ENCODE measurements at places on chromosomes 7 and 10.
A peak's percentile ranks its signal among the peaks of the same experiment; 100 is the strongest.

DNA sequence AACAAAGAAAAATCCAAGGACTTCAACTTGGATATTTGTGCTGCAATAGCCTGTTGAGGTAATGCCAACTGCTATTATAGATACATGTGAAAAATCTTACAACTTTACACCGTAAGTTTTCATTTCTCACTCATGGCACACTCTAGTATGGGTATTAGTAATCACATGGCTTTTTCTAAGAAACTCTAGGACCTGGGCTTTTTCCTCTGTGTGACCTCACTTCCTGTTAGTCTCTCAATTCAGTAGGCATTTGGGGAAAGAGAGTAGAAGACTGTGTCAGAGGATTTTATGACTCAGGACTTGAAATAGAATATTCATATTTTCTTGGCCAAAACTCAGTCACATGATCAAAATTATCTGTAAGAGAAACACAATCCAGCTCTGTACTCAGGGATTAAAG is 1049.9 kb downstream of the REEP3 start:
- DNase-seq = no peak

DNA sequence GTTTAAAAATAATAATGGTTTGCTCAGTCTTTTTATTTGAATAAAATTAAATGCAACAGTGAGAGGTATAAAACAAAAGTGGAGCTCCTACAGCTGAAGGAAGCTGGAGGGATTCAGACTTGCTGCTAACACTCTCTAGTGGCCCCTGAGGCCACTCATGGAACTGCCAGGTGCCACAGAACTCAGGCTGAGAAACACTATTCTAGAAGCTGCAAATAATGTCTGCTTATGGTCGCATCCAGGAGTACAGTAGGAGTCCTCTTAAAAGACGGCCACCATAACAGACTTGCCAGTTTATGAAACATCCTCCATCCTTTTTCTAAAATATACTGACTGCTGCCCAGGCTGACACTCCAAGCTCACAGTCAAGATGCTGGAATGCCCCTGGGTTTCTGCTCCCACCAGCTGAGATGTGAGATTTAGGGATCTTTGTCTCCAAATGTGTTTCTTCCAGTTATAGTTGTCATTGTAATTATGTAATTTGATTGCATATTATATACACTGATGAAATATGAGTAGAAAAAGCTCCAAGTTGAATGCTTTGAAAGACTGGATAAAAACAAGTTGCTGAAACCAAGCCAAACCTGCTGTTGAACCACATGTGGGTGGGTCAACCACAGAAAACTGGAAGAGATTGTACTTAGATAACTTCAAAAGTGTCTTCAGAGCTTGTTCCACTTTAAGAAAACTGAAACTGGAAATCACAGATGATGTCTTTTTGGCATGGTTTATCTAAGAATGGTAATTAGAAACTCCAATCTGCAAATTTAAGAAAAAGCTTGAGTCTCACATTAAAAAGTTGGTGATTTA is 213.7 kb upstream of the AOAH start:
- DNase-seq = no peak

DNA sequence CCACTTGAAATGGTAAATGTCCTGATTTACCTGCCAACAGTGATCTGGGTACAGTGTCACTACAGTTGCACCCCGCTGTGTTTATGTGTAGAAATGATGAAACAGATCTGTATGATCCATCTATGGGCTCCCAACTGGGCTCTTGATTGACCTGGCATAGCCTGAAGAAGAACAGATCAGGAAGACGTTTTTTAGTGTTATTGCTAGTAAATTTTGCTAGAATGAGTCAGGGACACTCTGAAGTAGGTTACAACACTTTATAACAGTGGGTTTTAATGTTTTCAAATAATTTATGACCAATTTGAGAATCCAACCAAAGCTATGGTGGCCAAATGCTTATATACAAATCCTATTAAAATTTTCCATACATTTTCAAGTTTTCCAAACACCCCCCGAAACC is 110.3 kb downstream of the DKK1 start:
- DNase-seq = no peak

- DNase-seq = no peak
Measured at GRCh38 chr7:35596061-35596460, 98.9 kb downstream of the HERPUD2 start.

GRCh38 chr7:133869556-133869955 is 257.6 kb upstream of the LRGUK start:
- DNase-seq = no peak

GRCh38 chr7:44431091-44431608 is 59.3 kb downstream of the NUDCD3 start:
- DNase-seq = no peak

GRCh38 chr7:2182461-2182860 is 50.3 kb downstream of the MAD1L1 start:
- DNase-seq = no peak

DNA sequence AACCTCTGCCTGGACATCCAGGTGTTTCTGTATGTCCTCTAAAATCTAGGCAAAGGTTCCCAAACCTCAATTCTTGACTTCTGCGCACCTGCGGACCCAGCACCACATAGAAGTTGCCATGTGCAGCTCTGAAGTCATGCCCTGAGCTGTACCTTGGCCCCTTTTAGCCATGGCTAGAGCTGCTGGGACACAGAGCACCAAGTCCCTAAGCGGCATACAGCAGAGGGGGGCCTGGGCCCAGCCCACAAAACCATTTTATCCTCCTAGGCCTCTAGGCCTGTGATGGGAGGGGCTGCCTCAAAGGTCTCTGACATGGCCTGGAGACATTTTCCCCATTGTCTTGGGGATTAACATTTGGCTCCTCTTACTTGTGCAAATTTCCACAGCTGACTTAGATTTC is 14.6 kb downstream of the TMEM243 start:
- no peak for DNase-seq

DNA sequence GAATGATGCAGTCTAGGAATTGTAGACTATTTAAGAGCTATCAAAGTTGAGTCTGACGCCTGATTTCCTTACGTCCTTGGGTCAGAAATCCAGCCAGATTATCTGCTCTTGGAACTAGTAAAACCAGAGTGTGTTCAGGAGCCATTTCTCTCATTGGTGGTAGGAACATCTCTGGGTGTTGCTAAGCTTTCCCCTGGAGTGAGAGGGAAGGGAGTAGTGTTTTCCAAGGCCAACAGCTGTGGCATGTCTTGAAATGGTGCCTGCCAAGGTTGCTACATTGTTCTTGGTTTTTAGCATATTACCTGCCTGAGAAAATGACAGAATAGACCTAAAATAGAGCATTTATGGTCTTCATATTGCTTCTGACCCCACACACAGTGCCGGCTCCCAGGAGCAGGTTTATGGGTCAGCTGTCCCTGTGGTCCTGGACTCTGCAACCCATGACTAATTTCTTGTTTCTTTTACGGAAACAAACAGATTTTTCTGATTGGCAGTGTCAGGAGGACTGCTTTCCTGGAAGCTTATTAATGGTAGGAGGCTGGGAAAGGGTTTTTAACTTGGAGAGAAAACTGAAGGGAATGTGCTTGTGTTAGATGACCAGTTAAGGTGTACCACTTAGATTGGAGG is 17.5 kb downstream of the GBF1 start:
- DNase-seq = no peak

- peak; percentile 91 for DNase-seq
Measured at GRCh38 chr7:47327698-47328391, 254.1 kb downstream of the TNS3 start.

DNA sequence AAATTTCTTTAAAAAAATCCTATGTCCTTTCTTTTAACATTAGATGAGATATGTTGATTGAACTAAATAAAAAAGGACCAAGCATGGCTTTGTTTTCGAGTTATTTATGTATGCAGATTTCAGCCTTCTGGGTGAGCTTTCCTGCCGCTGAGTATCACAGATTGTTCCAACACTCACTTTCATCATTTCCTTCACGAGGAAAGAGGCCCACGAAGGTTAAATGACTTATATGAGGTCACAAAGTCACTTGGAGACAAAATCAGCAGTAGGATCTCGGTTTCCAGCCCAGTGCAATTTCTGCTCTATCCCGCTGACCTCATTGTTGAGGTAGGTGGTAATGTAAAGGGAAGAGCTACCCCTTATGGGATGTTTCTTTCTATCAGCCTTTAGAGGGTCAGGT is 226.8 kb downstream of the SKAP2 start:
- DNase-seq = no peak

GRCh38 chr10:37865264-37865663 is 7.9 kb upstream of the ZNF248 start:
- no peak for DNase-seq

DNA sequence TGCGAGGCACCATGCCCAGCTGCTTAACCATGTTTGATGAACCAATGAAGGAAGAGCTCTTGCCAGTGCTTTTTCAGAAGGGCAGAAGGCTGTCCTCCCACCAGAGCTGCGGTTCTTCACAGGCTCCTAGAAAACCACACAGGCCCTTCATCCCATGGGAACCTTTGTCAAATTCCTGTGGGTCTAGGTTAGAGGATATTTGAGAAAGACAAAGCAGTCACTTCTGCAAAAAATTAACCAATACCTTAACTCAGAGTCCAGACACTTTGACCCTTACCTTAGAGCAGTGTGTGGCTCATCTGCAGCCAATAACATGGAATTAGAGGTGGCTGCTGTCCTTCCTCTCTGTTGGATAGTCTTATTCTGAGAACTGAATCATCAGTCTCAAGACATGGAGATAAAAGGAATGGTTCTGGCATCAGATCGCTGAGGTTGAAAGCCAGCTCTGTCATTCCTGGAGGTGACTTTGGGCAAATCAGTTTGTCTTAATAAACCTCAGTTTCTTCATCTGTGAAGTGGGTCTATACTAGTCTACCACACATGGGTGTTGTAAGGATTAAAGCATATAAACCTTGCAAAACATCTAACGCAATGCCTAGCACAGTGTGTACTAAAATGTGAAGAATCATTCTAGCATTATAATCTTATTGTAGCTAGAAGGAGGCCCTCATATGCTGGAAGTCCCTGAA is 65.1 kb upstream of the PIP4K2A start:
- DNase-seq = no peak

- DNase-seq = no peak
Measured at GRCh38 chr7:5528815-5529442, 105.3 kb upstream of the TNRC18 start.

- no peak for DNase-seq
Measured at GRCh38 chr10:94859086-94859485, 79.4 kb upstream of the CYP2C9 start.

- no peak for DNase-seq
Measured at GRCh38 chr10:13751191-13751764, 164.5 kb downstream of the PRPF18 start.

DNA sequence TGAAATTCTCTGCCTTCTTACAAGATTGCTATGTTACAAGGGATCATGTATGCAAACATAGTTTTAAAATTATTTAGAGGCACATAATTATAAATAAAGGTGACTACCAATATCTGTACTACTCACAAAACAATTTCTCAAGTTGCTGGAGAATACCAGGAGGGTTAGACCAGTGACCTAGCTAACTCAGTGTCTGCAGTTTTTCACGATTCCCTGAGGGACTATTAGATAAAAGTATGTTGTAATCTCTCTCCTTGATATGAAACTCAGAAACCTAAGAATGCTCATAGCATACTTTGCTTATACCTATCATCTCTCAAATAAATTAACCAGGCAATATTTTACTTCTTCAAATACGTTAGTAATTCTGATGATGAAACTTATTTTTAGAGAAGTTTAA is 534.0 kb upstream of the ANKRD30A start:
- no peak for DNase-seq

GRCh38 chr7:48710995-48711394 is 213.4 kb upstream of the CDC14C start:
- no peak for DNase-seq

DNA sequence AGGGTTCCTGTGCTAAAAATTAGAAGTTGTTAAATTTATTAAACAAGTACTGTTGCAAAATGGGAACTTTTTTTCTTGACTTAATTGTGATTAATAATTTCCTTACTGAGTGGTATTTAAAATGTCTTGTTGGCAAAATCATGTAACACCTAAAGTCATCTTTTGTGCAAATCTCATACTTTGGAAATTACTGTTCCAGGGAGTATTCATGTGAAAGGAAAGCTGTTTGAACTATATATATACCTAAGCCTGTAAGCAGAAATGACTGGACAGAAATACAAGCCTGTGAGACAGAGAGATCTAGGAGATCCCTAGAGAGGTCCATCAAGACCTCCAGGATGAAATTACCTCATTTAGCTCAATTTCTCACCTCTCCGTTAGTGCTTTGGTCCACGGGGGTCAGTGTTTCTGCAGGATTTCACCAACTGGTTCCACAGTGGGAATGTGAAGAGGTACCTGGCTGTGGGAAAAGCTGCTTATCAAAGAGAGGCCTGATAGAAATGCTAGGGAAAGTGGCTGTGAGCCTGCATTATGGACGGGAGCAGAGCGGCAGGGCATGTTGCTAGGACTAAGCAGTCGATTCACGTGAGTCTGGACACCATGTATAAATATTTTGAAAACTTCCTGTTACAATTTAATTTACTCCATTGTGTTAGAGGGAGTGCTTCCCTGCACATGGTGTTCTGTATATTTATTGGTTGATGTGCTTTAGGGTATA is 7.9 kb downstream of the LUC7L2 start:
- DNase-seq = no peak

GRCh38 chr7:150727381-150727780 is 9.8 kb upstream of the GIMAP5 start:
- DNase-seq = no peak

DNA sequence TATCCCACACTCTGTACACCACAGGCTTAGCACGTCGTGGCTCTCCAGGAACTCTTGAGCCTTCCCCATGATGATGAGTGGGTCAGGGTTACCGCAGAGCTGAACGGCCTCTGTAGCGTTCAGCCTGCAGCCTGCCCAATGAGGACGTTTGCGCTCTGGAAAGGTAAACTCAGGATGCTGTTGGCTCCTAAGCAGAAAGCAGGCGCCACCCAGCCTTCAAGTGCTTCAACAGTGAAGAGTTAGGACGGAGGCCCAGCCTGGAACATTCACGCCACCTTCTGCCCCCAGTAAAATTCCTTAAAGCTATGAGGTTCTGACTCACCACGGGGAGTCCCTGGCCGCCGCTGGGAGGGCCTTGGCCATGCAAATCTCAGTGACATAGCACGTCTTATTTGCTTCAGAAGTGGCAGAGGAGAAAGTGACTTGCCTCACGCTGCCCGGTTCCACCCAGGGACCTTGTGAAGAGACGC is 161.5 kb upstream of the SH2B2 start:
- peak; percentile 62 for DNase-seq

DNA sequence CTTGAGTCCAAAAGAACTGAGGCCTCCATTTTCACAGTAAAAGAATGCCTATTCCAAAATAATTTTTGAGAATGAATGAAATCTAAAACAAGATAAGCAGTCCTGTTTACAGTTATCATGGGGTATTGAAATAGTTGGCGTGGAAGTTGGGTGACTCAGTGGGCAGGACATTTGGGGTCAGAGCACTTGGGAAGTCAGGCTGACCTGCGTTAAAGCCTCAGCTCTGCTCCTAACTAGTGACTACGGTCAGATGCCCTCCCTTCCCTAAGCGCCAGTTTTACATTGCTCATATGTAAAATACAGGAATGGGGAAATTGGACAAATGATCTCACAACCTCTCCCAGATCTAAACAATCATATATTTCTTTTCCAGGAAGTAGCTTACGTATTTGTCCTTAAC is 2.3 kb upstream of the PAPSS2 start:
- no peak for DNase-seq

- peak; percentile 83 for DNase-seq
Measured at GRCh38 chr7:128425850-128426249, 16.1 kb upstream of the IMPDH1 start.

- DNase-seq = no peak
Measured at GRCh38 chr7:155728116-155728515, 83.7 kb downstream of the RBM33 start.

All from ecto neural progenitor cell (in vitro differentiated cells).